Endothelial cell (in vitro differentiated cells): ENCODE measurements at places on chromosomes 5 and 9. TPM values are rescaled to one million over a fixed set of nuclear protein-coding genes. Genes with fewer than 3 reads are reported as not detected.

GRCh38 chr5:15388866-15389265 lies 111.1 kb upstream of the FBXL7 start:
- no peak for DNase-seq

DNA sequence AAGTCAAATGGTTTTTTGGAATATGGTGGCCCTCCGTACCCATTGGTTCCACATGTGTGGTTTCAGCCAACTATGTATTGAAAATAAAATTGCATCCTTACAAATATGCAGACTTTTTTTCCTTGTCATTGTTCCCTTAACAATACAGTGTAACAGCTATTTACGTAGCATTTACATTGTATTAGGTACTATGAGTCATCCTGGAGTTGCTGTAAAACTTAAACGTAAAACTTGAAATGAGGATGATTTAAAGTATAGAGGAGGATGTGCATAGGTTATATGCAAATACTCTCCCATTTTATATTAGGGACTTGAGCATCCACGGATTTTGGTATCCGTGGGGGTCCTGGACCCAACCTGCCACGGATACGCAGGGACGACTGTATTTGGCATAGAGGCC lies 16.3 kb downstream of the SDHA start:
- DNase-seq, result no peak

DNA sequence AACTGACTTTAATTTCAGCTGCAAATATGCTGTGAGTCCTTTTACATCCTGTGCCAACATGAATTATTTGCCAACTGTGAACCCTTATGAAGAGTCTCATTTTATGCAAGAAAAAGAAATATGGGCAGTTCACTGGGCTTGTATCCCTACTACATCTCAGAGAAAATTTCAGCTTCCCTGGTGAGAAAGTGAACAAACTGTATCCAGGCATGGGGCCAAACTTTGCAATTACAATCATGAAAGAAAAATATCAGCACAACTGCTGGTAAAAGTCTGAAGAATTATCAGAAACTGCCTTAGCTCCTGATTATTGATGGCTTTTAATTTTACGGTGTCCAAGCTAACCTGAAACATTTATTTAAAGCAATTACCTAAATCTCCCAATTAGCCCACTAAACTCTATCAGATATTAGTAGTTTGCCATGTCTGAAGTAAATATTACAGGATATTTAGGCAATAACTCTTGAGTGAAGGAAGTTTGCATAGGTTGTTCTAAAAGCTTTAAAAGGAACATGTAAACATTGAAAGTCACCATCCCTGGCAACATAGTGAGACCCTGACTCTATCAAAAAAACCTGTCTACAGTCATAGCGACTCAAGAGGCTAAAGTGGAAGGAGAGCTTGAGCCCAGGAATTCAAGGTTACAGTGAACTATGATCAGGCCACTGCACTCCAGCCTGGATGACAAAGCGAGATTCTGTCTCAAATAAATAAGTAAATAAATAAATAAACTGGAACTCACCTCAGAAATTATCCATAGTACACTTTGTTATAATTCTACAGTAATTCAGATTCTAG lies 83.9 kb upstream of the HCN1 start:
- DNase-seq, result no peak

DNA sequence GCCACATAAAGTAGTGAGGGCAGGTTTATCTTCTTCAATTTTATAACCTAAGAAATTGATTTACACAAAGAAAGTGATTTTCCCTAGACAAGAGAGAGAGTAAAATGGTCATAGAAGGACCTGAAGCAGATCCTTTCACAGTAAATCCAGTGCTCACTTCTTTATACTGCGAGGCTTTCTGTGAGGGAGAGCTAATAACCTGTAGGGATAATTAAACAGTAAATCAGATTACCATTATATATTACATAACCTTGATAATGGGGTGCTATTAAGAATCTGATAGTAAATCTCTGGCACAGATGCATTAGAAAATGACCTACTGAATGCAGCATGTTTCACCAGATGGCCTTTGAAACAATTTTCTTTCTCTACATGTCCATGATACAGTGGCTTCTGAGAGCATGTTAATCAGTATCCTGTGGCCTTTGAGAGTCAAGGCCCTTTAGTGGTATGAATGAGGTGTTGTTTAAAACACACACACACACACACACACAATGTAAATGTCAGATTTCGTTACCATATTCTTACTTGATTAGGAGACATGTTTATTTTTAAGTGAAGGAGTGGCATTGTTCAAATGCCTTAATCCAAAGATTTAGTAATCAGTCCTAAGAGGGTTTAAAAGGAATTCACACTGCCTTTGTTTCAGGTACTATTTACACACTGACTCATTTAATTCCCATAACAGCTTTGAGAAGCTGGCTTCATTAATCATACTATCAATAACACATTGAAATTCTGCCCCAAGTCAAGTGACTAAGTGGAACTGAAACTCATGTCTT lies 124.7 kb downstream of the ALDH1A1 start:
- no peak for DNase-seq

DNA sequence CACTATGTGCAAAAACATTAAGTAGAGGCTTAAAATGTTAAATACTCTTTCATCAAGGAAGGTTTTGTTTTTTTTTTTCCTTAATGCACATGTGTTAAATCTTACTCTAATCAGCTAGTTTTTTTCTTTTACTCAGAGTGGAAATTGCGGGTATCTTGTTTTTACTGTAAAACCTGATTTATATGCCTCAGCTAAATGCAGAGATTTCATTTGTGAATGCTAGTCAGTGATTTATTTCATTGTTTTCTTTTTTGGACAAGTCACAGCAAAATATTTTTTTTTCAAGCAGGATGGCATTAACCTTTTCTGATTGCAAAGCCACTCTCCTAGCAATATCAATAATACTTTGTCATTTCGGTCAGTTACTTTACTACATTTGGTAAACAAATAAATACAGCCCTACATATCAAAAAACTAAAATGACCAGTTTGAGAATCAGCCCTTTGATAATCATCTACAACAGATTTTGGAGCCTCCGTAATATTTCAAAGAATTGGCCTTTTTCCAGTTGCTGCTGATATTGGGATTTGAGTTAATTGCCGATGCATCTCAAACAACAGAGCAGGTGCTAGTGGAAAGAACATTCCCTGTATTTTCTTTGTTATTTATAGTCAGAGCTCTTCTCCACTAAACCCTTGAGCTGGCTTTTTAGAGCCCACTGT lies 579.2 kb upstream of the ZNF608 start:
- DNase-seq, result no peak

DNA sequence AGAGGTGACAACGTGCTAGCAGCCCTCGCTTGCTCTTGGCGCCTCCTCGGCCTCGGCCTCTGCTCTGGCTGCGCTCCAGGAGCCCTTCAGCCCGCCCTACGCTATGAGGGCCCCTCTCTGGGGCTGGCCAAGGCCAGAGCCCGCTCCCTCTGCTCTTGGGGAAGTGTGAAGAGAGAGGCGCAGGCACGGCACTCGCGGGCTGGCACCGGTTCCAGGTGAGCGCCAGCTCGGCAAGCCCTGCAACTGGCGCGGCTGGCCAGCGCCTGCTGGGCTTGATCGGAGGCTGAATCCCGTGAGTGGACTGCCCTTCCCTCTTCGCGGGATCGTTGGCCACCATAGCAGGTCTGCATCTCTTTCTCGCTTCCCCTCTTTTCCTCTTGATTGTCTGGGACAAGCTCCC lies 298.0 kb upstream of the PTPRD start:
- DNase-seq, result no peak

DNA sequence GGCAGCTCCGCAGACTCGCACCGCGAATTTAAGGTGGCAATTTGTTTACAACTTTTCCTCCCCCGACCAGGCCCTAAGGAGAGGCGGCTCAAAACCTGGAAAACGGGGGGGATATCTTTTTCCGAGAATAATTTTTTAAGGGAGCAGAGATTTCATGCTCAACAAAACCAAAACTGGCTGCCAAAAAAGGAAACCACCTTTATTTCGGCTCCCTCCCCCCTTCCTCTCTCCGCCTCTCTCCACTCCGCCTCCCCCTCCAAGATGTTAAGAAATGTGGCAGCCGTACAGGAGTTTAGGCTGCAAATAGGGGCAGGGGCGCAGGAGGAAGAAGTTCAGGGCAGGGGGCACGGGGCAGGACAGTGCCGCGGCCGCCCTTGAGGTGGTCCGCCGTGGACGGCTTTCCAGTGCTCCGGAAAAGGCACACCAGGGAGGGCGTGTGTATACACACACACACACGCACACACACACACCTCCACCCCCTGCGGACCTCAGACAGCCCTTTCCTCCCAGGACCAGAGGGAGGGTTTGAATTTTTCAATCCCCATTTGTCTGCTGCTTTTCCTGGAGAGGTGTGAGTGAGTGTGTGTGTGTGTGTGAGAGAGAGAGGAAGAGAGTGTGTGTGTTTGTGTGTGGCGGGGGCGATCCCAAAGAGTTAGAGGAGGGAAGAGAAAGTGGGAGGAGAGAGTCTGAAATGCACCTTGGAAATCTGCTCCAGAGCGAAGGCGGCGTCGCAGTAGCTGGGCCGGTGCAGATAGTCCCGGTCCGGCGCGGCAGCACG lies 9.1 kb downstream of the PTCH1 start:
- DNase-seq, result peak; percentile 42

Gene GPR150
- total RNA-seq, result not detected

DNA sequence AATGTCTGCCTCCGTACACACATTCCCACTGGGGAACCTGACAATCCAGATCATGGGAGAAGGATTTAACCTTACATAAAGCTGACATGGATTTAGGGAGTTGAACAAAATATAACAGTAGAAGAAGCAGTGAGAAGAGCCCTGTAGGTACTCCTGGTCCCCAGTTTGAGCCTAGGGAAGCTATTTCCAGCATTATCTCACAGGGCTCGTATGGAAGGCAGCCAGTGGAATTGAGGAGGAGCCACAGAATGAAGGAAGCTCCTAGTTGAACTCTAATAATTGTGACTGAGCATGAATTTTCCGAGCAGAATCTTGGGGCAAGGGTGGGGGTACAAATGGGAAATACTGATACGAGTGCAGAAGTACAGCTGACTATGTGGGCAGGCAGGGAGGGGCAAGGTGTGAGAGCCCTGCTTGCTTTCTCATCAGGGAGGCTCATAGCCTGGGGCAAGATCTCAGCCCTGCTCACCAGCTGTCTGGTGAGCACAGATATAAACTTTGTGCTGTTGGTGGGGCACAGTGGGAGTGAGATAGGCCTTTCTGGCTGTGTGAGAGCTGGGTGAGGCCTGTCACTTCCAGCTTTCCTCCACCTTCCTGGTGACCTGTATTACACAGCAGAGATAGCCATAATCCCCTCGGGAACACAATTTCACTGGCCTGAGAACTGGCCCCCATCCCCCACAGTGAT lies 290.7 kb upstream of the IL12B start:
- DNase-seq, result no peak

DNA sequence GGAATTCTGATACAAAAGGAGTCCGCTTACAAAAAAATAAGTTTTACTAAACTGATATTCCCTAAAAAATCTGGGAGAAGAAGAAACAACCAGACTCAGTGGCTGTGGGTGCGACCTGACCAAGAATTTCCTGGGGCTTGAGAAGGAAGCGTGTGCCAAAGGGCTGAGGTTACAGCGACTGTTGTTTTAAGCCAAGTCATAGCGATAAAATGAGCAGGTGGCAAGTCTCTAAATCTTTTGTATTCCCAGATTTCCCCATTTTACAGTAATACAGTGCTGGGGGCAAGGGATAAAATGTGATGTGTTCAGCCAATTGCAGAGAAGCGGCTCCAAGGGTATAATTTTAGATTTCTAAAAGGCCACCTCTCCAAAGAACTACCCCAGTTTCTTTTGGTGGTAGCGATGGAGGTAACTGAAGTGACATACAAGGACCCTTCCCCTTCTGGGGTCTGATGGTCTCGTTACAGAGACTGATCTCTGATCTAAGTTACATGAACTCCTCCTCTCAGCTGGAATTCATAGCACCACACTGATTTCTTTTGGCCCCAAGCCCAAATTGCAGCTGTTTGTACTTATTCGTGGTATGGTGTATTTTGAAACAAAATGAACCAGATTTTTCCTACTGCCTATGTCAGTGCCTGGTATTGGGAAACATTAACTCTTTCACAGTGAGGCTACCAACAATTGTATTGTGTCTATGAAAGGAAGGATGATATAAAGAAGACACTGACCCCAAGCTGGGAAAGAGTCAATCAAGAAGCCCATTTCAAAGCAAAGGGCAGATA lies 41.6 kb downstream of the LPAR1 start:
- no peak for DNase-seq

Gene TMEM215
- total RNA-seq, result 0.18 TPM
